ENCODE measurements at places on chromosomes 5 and 9.

DNA sequence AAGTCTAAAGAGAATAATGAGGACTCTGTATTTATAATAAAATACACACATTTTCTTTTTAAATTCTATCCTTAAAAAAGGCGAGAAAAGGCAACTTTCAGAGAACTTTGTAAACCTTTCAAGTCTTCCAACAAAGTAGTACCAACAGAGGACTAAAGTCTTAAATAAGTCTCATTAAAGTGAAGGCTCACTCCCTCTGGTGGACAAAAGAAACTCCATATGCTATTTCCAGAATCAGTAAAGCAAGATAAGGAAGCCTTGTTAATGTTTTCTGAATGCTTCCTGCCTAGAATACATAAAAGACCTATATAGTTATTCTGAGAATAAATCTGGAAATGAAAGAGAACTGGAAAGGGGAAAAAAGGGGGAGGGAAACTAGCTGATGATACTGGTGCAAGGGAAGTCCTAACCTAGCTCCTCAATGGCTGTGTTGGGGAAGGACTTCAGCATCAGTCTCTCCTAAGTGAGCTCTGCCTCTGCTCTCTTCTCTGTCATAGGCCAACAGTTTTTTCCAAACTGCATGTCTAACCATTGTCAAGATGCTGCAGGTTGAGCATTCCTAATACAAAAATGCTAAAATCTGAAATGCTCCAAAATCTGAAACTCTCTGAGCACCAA lies 7.2 kb downstream of the HMGCS1 start:
- peak; percentile 55 for DNase-seq

DNA sequence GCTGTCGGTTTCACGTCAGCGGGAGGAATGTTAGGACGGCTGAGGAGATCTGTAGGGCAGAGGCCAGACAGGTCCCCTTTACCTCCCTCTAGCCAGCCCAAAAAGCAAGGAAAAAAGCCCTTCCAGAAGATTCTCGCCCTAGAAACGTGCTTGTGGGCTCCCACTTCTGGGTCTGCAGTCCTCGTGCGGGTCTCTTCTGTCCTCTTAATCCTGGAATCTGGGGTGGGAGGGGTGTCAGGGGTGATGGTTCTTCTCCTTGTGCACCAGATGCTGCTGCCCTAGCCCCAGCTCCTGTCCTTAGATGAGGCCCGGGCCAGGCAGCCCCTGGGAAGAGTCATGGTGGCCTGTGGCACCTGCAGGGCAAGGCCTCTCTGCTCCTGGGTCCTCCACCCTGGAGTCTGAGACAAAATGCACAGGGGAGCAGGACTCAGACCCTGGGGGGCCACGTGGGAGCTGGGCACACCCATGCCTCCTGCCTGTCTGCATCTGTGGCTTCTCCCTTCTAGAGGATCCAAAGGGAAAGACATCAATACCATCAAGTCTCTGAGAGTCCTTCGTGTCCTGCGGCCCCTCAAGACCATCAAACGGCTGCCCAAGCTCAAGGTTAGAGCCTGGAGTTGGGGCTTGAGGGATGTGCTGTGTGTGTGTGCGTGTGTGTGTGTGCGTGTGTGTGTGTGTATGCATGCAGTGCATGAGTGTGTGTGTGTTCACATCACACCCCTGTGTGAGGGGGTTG lies 174.2 kb downstream of the CACNA1B start:
- DNase-seq = no peak

- no peak for DNase-seq
Observed at GRCh38 chr5:29942089-29942488, 1251.4 kb upstream of the CDH6 start.

GRCh38 chr9:130058154-130058553 lies 4.4 kb downstream of the GPR107 start:
- no peak for DNase-seq

- DNase-seq = no peak
Observed at GRCh38 chr5:5271786-5272321, 131.7 kb downstream of the ADAMTS16 start.

DNA sequence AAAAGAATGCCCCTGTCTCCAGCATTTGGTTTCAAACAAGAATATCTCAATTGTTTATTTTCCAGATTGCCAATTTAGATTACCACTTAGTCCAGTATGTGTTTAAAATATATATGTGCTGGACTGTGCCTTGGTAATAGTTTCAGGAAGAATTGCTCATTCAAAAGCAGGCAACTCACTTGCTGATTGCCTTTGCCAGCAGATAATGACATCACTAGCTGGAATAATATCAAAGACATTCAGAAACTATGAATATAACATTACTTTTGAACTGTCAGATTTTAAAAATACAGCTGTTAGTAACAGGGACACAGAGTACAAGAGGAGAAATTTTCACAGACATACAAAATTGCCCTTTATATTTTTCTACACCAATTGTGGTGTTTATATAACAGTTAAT lies 96.0 kb upstream of the ITGA2 start:
- peak; percentile 44 for DNase-seq

DNA sequence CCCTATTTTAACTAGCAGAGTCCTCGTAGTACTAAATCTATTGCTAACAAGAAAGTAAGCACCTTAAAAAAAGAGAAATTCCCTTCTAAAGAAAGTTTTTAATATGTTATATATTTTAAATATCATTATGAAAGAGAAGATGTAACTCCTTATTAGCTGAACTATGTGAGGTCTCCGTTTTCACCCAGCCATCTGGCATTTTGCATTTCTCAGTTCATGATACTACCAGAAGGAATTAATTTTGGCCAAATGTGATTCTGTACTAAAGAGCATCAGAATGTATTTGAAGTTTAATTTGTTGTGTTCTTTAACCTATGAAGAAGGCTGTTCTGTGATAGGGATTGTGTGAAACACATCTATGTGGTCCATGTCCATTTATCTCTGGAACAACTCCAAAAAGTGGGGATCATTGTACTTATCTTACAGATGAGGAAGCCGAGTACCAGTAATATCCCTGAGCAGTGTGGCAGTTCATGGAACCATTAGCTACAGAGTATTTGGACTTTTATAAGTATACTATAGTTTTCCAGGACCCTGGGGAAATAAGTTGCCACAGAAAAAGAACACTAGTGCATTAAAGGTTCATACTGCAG lies 29.8 kb downstream of the TNFAIP8 start:
- DNase-seq = no peak

GRCh38 chr9:126420643-126421564 lies 94.3 kb downstream of the MVB12B start:
- DNase-seq = no peak

- DNase-seq = no peak
Observed at GRCh38 chr5:32465076-32465475, 20.5 kb upstream of the ZFR start.

Measured in kidney capillary endothelial cell (primary cell).